T1000 (cell line): ENCODE measurements at places on chromosomes 11 and 22.

DNA sequence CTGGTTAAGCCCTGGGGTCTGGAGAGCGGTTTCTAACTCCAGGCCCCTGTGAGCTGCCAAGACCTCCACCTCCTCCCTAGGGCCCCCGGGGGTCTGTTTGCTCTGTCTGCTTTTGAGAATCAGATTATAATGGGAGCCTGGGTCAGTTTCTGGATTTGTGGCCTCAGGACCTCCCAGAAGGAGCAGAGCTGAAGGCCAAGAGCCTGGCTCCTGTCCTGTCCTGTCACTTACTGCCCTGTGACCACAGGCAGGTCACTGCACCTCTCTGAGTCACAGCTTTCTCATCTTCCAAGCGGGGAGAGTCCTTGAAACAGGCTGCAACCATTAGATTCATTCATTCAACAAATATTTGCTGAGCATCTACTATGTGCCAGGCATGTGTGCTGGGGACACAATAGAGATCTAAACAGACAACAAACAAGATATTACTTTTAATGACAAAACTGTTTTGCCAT is 87.3 kb upstream of the FGF3 start:
- no peak for DNase-seq

DNA sequence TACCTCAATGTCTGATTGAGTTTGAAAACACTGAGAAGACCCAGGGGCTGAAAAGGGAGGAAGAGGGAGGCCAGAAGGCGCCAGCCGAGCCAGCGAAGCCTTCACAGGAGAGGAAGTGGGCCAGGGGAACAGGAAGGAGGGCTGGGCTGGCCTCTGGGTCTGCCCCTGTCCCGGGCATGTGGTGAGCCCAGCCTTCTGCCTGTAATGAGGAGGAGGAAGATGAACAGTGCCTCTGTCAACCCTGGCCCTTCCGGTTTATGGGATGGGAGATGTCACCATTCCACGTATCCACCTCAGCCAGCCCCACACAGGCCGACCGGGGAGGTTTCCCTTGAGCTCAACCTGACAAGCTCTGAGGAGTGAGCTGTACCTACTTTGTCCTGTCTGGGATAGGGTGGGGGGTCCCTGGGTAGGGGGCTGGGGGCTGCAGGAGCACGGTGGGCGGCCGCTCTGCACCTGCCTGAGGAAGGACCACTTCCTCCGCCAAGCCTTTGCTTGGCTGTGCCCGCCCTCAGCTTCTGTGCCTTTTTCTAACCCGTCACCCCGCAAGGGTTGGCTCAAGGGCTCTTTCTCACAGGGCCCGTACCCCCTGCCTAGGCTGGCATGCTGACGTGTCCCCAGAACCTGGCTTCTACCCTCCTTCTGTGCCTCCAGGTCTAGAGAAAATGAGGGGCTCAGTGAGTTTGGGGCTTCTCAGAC is 2.0 kb downstream of the PARVG start:
- no peak for DNase-seq

- DNase-seq = no peak
These were observed 18.8 kb upstream of the WDR74 start for GRCh38 chr11:62858201-62858600.

GRCh38 chr22:49427341-49427740 is 400.3 kb downstream of the BRD1 start:
- DNase-seq = no peak

GRCh38 chr22:17769716-17770082 is 4.6 kb downstream of the BID start:
- DNase-seq = no peak
